PC-3 (cell line): ENCODE measurements at places on chromosomes 12 and 14.
A peak's percentile ranks its signal among the peaks of the same experiment; 100 is the strongest.

GRCh38 chr12:52214421-52214802 is 18.6 kb upstream of the KRT7 start:
- peak; percentile 63 for DNase-seq

GRCh38 chr12:43370263-43370662 is 181.7 kb downstream of the ADAMTS20 start:
- DNase-seq, result peak; percentile 94

DNA sequence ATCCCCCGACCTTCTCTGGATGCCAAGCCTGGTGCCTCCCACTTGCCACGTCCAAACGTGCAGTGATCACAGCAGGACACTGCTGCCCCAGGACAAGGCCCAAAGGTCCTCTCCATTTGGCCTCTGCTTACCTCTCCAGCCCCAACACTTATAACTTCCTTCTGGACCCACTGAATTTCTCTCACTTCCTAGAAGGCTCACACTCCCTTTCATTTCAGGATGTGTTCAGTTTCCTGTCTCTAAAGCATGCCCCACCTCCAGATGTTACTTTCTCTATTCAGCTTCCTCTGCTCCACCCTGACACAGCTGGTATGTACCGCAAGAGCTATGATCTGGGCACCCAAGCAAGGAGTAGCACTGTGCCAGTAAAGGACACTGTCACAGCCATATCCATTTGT is 33.0 kb downstream of the CDKL1 start:
- no peak for DNase-seq

DNA sequence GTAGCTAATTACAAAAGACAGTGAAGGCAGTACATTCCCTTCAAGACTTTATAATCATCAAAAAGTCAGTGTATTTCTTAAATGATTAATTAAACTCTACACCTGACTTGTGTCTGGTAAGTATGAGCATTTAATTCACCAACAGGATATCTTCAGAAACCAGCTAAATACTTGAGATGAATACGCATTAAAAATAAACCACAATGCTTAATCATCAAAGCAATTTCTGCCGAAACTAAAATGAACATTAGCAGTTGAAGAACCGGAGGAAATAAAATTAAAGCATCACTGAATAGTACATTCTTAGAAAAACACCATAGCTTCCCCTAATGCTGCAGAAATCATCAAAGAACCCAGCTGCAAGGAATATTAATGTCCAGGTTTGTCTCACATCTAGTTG is 32.7 kb downstream of the SLC25A21 start:
- DNase-seq, result peak; percentile 30

GRCh38 chr14:104640681-104641080 is 36.1 kb upstream of the TMEM179 start:
- DNase-seq, result no peak

GRCh38 chr12:116106870-116107269 is 170.6 kb downstream of the MED13L start:
- no peak for DNase-seq

GRCh38 chr14:54638135-54638446 is 71.2 kb downstream of the SAMD4A start:
- peak; percentile 97 for DNase-seq

- no peak for DNase-seq
Observed at GRCh38 chr14:27372771-27373170, 774.9 kb upstream of the NOVA1 start.

DNA sequence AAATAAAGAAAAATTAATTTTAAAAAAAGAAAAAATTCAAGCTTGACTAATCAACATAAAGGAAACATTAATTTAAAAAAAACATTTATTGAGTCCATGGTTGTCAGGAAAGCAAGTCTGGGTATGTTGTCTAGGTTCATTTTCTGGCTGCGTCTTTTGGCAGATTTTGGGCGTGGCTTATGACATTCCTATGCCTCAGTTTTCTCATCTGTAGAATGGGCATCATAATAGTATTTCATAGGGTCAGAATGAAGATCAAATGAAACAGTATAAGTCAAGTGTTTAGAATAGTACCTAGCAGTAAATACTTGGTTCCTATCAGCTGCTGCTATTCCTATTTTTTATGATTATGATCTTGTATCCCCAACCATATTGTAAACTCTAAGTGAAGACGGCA is 40.5 kb downstream of the MYO1H start:
- DNase-seq, result no peak

DNA sequence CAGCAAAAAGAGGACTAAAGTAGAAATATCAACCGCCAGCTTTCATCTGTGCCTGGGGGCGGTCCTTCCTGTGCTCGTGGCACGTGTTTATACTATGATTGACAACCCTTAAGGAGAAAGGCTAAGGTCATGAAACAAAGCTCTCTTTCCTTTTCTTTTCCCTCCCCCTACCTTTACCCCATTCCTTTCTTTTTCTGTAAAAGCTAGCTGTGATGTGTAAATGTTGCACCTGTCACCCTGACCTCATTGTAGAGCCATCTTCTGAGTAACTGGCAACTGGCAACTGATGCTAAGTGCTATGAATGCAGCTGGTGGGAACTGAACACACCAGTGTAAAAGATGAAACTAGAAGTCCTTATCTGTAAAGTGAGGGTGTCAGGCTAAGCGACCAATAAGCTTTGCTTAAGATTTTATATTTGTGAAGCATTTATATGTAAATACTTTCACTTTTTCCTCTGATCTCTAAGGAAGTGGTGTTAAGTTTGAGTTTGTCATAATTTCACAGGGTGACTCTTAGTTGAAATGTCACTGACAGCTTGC is 102.8 kb upstream of the BCAT1 start:
- no peak for DNase-seq

DNA sequence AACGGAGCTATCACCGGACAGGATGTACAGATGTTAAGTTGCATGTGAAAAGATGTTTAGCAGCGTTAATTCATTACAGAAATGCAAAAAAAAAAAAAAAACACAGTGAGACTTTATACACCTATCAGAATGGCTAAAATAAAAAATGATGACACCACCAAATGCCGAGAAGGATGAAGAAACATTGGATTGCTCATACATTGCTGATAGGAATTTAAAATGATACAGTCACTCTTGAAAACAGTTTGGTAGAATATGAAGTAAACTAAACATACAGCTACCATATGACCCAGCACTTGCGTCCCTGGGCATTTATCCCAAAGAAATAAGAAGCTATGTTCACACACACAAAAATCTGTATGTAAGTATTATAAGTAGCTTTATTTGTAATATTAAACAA is 574.1 kb downstream of the SLC16A7 start:
- no peak for DNase-seq

- DNase-seq, result no peak
Observed at GRCh38 chr14:74705613-74706500, 7.0 kb downstream of the AREL1 start.

DNA sequence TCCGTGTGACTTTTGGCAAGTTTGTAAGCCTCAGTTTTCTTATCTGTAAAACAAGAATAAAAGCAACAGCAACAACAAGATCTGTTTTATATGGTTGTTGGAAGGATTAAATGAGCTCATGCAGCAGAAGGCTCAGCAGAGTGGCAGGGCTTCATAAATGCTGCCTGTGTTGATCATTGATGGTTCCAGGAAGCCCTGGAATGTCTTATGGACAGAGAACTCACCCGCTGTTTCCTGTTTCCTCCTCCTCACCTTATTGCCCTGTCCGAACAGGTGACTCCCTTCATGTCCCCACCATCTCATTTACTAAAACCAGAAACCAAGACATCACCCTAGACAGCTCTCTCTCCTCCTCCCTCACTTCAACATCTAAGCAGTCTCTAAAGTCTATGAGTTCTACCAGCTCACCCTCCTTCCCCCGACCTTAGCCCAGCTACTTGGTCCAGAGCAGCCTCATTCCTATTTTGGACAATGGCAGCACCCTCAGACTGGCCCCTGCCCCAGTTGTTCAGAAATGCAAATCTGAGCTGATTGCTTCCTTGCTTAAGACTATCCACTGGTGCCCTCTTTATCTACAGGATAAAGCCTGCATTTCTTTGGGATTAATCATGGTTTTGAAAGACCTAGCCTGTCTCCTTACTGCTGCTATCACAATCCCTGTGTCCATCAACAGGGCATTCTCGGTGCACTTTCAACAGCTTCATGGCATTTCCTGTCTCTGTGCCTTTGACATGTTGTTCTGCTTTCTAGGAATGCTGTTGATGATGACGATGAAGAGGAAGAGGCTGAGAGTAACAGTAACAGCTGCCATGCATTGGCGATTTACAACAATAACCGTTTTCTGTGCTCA is 21.4 kb upstream of the GSG1 start:
- peak; percentile 50 for DNase-seq

DNA sequence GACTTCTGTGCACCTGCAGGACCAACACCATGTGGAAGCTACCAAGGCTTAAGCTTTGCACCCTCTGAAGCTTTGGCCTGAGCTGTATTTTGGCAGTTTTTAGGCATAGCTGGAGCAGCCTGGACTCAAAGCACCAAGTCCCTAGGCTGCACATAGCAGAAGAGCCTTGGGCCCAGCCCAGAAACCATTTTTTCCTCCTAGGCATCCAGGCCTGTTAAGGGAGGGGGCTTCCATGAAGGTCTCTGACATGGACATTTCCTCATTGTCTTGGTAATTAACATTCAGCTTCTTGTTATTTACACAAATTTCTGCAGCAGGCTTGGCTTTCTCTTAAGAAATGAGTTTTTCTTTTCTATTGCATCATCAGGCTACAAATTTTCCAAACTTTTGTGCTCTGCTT is 475.8 kb upstream of the FLRT2 start:
- DNase-seq, result no peak

GRCh38 chr12:88854260-88854659 is 274.0 kb upstream of the KITLG start:
- peak; percentile 89 for DNase-seq

GRCh38 chr12:14769466-14769968 is 33.8 kb downstream of the WBP11 start:
- DNase-seq, result no peak

- DNase-seq, result peak; percentile 85
Observed at GRCh38 chr12:62192180-62192902, 67.9 kb upstream of the USP15 start.

- peak; percentile 41 for DNase-seq
Observed at GRCh38 chr14:53807542-53807941, 149.1 kb downstream of the BMP4 start.

- no peak for DNase-seq
Observed at GRCh38 chr12:20832911-20833310, 22.4 kb downstream of the SLCO1B3 start.

- no peak for DNase-seq
Observed at GRCh38 chr12:110286623-110287022, 5.6 kb downstream of the ATP2A2 start.

- peak; percentile 59 for DNase-seq
Observed at GRCh38 chr12:34347367-34347766, 325.1 kb downstream of the ALG10 start.

DNA sequence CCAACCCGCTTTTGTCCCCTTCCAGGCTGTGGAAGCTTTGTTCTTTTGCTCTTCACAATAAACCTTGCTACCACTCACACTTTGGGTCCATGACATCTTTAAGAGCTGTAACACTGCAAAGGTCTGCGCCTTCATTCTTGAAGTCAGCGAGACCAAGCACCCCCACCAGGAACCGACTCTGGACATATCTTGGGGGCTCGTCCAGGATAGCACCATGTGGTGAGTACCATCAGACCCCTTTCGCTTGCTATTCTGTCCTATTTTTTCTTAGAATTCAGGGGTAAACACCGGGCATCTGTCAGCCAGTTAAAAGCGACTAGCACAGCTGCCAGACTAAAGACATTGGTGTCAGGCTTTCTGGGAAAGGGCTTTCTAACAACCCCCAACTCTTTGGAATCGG is 137.6 kb upstream of the PPFIA2 start:
- no peak for DNase-seq

DNA sequence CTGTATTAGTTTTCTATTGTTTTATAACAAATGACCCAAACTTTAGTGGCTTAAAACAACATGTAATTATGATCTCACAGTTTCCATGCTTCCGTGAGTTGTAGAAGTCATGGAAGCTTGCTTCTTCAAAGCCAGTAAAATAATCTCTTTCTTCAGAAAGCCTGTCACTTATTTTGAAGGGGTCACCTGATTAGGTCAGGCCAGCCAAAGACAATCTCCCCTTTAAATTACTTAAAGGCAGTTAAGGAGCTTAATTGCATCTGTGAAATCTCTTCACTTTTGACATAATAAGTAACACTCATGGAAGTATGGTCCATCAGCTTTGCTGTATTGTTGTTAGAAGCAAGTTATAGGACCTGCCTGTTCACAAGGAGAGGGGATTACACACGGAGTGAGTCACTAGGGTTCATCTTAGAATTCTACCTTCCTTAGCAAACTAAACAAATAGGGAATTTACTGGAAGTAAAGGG is 89.8 kb downstream of the FAR2 start:
- peak; percentile 96 for DNase-seq

GRCh38 chr12:115057445-115057844 is 373.5 kb upstream of the TBX3 start:
- DNase-seq, result no peak

DNA sequence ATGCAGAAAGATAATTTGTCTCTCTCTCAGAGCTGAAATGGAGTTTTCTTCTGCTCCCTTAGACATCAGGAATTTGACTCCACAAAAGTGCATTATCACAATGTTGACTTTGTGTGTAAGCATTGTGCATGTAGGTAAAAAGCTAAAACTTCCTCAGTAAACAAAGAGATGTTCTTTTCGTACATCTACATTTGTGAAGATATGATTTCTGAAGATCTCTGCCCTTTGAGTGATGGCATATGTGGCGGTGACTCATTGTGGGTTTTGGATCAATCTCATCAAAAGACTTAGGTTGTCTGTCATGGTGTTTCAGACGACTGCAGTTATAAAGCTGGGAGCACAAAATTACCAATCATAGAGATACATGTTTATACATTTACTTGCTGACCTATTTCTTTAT is 411.4 kb upstream of the LMO3 start:
- DNase-seq, result peak; percentile 87

DNA sequence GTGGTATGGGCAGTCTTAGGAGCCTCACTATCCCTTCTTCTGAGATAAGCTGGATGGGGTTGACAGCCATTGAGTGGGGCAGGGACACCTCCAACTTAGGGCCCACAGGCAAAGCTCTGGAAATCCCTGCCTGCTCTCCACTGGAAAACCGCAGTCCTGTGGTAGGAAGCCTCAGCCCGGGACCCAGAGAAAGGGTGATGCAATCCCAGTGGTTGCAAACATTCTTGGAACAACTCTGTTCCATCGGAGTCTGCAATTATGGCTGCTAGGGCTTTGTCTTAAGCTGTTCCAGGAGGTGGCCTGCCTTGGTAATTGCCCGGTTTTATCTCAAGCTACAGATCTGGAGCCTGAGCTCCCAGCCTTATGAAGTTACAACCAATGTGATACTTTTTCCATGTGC is 133.4 kb downstream of the DICER1 start:
- no peak for DNase-seq

DNA sequence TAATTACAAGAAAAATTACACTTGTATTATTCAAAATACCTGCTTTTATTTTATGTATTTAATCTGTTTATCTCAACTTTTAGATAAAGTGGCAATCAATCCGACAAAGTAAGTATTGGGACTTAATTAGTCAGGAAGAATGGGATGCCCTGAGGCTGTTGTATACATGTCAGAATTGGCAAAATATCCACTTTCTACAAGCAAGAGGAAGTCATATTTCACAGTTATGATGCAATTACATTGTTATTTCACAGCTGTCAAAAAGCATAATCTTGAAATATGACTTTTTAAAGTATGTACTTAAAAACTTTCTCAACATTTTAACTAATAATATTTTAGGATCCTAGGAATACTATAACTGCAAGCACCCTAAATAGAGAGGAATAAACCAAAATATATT is 357.1 kb upstream of the MGAT4C start:
- no peak for DNase-seq

GRCh38 chr14:50791201-50791600 is 39.8 kb downstream of the NIN start:
- DNase-seq, result no peak

- DNase-seq, result no peak
Observed at GRCh38 chr12:12518464-12518845, 44.2 kb downstream of the DUSP16 start.
